ENCODE measurements at places on chromosomes 4 and X.

- DNase-seq, result no peak
These were observed 283.8 kb downstream of the CRLF2 start for GRCh38 chrX:928606-929005.

GRCh38 chrX:13026877-13027652 lies 17.4 kb downstream of the FAM9C start:
- no peak for DNase-seq

- DNase-seq, result no peak
These were observed 15.9 kb upstream of the MAP9 start for GRCh38 chr4:155392481-155393184.

DNA sequence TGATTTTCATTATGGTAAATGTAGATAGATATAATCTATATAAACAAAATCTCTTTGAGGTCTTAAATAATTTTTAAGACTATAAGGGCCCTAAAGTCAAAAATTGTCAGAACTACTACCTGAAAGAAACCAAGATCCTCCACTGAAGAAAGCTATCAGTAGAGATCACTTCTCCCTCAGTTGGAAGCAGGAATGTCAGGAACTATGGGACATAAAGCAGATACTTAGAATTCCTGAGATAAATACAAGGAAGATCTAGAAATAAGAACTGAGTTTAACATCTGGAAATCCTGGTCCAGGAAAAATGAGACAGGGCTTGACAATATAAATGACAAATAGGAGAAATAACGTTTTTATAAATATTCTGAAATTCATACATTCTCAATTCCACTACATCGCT lies 97.2 kb downstream of the ADAMTS3 start:
- no peak for DNase-seq

- DNase-seq, result no peak
These were observed 626.8 kb downstream of the TLL1 start for GRCh38 chr4:166499820-166500219.

DNA sequence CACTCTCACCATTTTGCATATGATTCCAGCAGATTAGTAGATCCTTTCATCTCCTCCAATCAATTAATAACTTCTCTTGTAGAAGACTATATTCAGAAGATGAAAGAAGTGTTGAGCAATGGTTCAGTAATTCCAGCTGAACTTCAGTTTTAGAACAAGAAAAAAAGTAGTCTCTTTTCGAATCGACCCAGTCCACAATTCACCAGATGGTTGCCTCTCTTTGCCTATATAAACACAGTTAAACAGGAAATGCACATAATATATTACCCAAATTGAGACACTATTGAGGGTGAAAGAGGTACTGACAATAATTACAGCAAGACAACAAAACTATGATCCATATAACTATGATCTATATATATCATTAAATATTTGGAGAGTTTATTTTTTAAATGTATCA lies 16.8 kb upstream of the FAM241A start:
- DNase-seq, result no peak

GRCh38 chr4:5906191-5906590 lies 13.3 kb upstream of the CRMP1 start:
- no peak for DNase-seq

- DNase-seq, result no peak
These were observed 34.4 kb upstream of the TET2 start for GRCh38 chr4:105112274-105112673.

DNA sequence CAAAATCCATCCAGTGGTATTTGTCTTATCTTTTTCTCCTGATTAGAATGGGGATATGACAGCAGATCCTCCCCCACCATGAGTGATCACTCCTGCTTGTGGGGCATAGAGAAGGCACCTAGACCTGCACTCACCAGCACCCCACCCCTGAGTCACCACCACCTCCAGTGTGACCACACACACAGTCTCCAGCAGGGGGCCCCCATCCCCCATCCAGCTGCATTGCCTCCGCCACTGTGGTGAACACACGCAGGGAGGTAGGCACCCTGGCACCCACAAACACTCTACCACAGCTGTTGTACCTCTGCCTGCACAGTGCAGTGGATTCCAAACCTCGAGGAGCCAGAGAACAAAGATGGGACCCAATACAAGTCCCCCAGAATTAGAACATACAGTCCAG lies 9.0 kb upstream of the MAGEA8 start:
- DNase-seq, result no peak

DNA sequence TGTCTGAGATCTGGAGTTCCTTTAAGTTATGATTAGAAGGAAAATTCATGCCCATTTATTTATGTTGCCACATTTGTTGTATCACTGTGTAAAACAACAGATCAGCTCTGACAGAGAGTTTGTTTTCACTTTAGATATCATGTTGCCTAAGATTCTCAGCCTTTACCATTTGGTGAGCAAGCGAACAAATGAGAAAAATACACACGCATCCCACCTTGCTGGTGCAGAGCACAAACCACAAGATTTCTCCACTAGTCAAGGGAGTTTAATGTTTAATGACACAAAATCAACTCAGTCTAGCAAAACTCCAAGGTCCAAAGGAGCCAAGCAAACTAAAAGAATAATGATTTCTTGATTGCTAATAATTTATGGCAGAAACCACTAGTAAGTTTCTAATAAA lies 27.7 kb downstream of the FGF5 start:
- no peak for DNase-seq

GRCh38 chrX:19343085-19343534 lies 617 bp upstream of the PDHA1 start:
- no peak for DNase-seq
